ENCODE measurements at places on chromosomes 4 and X.

DNA sequence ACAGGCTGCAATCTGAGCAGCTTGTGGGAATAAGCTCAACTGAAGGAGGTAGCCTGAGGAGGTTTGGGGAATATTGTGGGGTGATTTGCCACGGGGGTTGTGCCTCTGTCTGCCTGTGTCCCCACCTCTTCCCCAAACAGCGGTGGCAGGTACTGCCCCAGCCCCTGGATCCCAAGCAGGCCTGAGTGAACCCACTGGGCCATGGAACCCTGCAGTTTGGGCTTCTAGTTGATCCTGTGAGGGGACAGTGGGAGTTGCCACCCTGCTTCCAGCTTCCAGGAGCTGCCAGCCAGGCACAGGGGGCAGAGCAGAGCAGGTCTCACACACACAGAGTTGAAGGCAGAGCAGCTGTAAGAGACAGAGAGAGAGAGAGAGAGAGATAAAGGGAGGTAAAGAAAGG, 97.4 kb downstream of the PJA1 start:
- DNase-seq: no peak

GRCh38 chrX:130944230-130944629, 41.2 kb upstream of the ENOX2 start:
- no peak for DNase-seq

GRCh38 chrX:15882704-15883539, 28.3 kb upstream of the AP1S2 start:
- DNase-seq: no peak

DNA sequence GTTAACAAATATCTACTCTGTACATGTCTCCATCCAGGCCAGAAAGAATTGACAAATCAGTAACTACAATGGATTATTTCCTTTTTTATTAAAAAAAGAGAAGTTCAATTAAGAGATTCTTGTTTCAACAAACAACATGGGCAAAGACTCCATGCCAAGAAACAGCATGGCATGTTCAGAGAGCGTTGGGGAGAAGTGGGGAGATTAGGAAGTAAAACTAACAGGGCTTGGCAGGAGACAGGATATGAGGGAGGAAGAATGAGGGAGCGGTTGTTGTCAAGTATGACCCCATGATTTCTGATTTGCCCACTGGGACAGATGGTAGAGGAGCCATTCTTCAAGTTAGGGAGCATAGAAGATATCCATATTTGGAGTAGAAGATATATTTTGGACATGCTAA, 128.4 kb downstream of the RNF150 start:
- DNase-seq: no peak

DNA sequence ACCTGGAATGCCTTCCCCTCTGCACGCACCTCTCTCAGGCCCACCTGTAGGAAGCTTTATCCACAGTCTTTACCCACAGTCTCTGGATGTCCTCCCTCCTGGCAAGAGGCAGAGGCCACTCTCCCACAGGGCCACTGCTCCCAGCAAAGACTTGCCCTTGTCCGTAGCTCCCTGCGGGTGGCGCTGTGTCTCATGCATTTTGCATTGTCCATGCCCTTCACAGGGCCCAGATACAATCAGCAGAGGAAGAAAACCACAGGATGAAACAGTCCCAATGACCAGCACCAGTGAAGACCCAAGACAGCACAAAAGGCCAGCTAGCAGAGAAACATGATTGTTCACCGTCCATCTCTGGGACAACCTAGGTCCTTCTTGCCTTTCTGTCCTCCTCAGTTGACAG, 2.1 kb upstream of the NSG1 start:
- no peak for DNase-seq

DNA sequence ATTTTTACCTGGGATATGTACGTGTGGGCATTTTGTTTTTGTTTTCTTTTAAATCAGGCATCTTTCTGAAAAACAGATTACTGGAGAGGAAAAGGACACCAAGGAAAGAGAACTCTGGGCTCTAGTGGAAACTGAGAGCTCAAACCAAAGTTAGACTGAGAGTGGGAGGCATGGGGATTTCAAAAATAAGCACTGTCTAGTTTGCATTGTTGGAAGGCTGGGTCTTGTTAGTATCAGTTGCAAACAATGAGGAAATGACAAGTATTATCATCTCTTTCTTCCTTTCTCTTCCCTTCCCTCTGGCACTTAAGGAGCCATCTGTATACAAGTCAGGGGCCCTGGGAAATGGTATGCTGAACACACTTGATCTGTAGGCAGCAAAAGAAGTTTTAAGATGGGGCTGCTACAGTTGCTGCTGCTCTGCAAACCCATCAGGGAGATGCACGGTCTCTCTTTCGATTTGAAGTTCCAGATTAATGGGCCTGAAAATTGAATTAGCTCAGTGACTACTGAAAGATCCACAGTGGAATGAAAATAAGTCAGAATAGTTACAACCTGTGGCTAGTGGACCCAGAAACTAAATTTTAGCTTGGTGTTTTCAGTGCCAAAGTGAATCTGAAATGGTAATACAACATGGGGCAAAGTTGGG, 48.0 kb upstream of the GRXCR1 start:
- DNase-seq: no peak

Data from stimulated activated CD4-positive, alpha-beta T cell treated with anti-CD3 and anti-CD28 coated beads, TNF-alpha, amount 100 ng/mL, for 1 hour (primary cell).